ENCODE measurements at places on chromosomes 7 and 10.
A peak's percentile ranks its signal among the peaks of the same experiment; 100 is the strongest.

GRCh38 chr10:97016728-97017473, 168.9 kb downstream of the SLIT1 start:
- no peak for DNase-seq

DNA sequence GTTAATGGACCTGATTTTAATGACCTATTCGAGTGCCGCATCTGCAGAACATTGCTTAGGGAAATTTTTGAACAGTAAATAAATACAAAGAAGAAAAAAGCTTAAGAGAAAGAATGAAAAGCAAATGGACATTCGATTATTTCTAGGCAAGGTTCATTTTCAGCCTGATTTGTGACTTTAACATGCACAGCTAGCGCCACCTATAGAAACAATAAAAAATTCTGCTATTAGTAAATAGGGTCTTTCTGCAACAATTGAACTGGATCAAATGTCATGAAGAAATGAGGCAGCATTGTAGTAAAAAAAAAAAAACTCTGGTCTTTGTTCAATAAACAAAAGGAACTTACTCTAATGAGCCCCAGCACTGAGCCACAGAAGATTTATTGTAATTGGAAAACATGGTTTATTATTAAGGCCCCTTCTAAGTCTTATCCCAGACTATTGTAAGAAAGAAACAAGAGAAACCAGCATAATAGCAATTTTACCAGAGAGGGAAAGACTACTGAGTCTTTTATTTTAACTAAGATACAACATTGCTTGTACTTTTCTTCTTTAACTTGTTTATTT, 41.4 kb upstream of the GHITM start:
- peak; percentile 30 for DNase-seq

GRCh38 chr10:11037991-11038390, 20.3 kb downstream of the CELF2 start:
- DNase-seq: no peak

- no peak for DNase-seq
Observed at GRCh38 chr7:158329014-158329610, 258.5 kb downstream of the PTPRN2 start.

- no peak for DNase-seq
Observed at GRCh38 chr10:122407375-122408125, 33.0 kb downstream of the PLEKHA1 start.

GRCh38 chr7:114466917-114467316, 52.3 kb downstream of the FOXP2 start:
- no peak for DNase-seq

All from fibroblast of the aortic adventitia (primary cell).